ENCODE measurements at places on chromosomes 13 and 19. TPM values are rescaled to one million over a fixed set of nuclear protein-coding genes. Genes with fewer than 3 reads are reported as not detected.

STOML3 gene
- not detected for total RNA-seq

GRCh38 chr13:41696163-41697003 is 239.0 kb downstream of the RGCC start:
- DNase-seq, result no peak

DNA sequence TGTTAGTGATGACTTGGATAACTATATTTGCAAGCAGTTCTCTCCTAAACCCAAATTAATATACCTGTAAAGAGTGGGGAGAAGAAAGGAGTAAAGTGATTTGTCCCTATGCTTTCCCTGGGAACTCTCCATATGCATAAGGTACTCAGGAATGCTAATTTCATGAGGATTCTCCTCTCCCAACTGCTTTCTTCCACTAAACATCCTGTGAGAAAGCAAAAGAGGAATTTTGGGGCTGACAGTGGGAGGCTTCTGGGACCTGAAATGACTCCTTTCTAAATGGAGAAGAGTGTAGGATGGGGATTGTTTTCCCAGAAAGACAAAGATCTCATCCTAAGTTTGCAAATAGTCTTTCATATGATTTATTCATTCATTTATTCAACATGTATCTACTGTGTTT is 250.5 kb downstream of the TDRD3 start:
- DNase-seq, result no peak

CFAP97D2 gene
- not detected for total RNA-seq

GIPC3 gene
- total RNA-seq, result 0.24 TPM

- no peak for DNase-seq
Observed at GRCh38 chr13:83121896-83122295, 760.4 kb downstream of the SLITRK1 start.

GRCh38 chr13:72029981-72030380 is 163.0 kb upstream of the DACH1 start:
- no peak for DNase-seq

- DNase-seq, result no peak
Observed at GRCh38 chr13:20989656-20990321, 71.6 kb downstream of the LATS2 start.
